NCI-H1694 treated with DMSO at 0.1 percent for 48 hours (cell line): ENCODE measurements at places on chromosomes 6 and 20.

DNA sequence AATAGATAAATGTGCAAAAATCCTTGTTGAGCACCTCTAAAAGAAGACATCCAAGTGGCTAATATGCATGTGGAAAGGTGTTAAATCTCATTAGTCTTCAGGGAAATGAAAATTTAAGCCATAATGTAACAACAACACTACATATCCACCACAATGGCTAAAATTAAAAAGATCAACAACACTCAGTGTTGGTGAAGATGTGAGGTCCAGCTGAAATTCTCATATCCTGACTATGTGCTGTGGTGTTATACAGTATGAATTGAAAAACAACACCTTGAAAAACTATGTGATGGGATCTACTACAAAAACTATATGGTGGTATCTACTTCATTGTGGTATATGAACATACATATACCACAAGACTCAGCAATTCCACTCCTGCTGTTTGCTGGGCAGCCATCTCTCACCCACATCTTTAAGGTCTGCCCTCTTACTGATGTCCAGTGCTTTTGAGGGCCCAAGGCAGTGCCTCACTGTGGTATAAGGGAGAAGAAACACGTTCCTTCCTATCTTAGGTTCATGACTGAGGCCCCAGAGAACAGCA lies 146.4 kb downstream of the CD83 start:
- DNase-seq: no peak

DNA sequence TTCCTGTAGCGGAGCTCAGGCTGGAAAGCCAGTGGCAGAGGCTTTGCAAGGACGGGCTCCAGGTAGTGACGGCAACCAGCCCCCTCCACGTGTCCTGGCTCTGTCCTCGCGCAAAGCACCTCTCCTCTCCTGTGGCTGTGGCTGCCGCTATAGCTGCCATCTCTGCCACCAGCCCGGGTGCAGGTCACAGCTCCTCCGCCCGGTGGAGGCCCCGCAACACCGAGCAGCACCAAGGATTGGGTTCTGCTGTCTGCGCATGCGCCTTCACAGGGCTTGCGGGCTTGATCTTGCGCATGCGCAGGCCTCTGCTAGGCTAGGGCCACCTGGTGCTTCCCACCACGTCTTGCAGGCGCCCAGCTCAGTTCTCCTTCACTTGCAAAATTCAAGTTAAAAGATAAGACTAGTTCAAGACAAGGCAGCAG lies 625.4 kb downstream of the QKI start:
- no peak for DNase-seq

DNA sequence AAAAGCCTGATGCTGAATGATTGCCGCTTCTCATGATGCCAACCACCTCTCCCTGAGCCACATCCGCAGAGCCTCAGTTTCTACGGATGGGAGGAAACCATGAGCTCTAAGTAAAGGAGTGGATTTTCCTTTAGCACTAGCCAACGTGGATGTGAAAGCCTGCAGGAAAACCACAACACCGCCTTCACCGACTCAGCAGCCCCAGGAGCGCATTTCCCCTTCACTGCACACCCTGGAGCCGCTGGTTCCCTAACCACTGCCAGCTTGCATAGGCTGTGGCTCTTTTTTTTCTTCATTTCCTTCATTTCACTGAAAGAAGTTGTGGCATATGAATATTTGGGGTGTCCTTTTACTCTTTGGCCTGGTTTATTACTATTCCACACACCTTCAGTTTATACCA lies 50.5 kb upstream of the SSTR4 start:
- no peak for DNase-seq

- DNase-seq: no peak
Observed at GRCh38 chr20:1252416-1252815, 13.7 kb upstream of the SNPH start.
